ENCODE measurements at places on chromosomes 2 and 18.

DNA sequence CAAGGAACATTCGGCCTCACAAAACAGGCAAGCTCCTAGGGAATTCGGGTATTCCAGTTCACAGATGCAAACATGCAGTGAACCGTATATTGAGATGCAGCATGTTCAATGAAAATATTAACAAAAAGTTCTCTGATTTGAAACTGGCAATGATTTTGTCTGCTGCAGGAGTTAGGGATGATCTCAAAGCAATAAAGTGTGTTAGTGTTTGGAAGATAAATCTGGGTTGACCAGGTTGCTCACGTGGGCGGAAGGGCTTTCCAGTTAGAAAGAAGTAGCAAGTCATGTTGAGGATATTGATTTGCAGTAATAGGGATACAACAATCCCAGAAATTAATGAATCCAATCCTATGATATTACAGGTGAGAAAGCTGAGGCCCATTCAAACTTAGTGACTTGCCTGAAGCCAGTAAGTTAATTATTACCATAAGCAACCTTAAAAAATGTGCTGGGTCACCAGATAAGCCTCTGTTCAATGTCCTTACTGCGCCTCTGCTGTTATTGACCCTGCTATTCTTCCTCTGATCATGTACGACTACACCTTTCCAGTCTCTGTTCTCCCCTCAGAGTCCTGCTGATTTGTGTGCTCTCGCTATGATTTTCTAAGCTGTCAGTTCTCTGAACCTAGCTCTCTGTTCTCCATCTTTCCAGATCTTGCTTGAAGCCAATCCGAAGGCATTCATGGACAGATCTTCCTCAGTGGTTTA lies 370.8 kb downstream of the DSEL start:
- DNase-seq, result no peak

DNA sequence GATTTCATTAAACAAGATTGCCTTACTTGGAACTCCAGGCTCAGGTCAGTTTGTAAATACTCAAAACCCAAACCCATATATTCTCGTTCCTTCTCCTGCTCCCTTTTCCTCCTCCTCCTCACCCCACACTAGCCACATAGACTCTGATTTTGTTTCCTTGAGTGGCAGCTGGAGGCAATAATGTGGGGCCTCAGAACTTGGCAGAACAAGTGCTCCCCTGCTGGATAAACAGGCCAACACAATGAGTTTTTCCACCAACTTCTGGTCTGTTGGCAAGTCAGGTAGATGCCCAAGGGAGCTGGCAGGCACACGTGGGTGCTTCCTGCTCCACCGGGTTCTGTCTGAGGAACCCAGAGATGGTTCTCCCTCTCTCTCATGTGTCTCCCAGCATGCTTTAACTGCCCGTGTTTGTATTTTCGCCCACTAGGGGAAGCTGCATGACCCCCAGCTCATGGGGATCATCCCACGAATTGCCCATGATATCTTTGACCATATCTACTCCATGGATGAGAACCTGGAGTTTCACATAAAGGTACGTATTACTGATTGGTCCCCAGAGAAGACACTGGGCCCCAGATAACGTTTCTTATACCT lies 61.9 kb downstream of the KIF5C start:
- DNase-seq, result no peak

- DNase-seq, result no peak
These were observed 175.4 kb downstream of the MAIP1 start for GRCh38 chr2:200130762-200131166.

- no peak for DNase-seq
These were observed 1891.5 kb upstream of the PIK3C3 start for GRCh38 chr18:40063488-40063887.

DNA sequence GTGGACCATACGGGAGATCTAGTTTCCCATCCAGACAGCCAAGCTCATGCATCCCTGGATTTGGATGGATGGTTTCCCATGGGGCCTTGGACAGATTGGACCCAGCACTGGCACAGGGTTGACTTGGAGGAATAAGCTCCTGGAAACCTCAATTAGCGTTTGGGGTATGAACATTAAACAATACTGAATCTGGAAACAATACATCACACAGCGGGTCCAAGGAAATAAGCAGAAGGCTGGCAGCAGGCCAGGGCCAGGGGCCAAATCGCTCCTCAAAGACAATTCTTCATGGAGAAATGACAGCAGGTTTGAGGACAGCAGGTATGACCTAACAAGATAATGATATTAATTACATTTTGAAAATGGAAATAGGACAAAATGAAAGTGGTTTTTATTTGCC lies 540.6 kb downstream of the RIT2 start:
- DNase-seq, result no peak

- peak; percentile 7 for DNase-seq
These were observed 107.2 kb upstream of the L3MBTL4 start for GRCh38 chr18:6521803-6522418.

DNA sequence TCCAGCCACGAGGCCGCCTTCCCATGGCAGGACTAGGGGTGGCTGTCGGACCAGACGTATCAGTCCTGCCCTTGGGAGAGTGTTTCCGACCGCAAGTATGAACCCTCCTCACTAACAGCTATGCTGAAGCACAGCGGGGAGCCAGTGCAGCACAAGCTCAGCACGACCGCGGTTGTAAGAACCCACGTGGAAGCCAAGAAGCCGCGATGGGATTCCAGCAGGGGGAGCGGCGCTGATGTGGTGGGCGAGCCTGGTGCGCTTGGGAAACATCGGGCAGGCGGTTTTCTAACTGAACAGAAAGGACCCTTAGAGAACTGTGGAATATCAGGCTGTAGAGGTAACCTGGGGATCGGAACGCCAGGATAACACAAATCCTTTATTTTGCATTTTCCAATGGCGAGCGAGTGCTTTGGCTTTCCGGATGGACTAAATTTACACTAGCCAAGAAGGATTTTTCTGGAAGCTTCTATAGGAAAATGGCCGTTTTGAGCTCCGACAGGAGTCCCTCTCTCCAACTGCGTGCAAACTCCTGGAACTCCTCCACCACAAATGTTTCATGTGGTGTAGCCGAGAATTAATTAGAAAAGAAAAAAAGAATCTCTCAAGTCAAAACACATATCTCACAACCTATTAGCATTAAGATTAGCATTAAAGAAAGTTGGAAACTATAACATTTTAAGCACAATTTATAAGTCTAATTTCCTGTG lies 132.0 kb upstream of the MYCN start:
- DNase-seq, result no peak

- DNase-seq, result no peak
These were observed 71.5 kb downstream of the BABAM2 start for GRCh38 chr2:27962006-27962405.

DNA sequence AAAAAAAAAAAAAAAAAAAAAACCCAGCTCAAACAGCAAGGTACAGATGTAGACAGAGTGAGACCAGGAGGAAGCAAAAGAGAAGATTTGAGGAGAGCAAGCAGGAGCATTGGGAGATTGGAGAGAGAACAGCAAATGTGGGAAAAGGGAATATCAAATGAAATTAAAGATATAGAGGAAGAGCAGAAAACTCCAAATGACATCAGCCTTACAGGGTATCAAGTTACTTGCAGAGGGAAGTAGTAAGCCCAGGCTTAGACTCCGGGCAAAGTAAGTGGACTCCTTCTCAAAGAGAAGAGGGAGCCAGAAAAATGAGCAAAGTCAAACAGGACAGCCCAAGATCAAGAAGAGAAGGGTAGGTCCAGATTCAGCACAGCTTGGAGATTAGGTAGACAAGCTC lies 93.3 kb upstream of the PPP1CB start:
- DNase-seq, result no peak

- no peak for DNase-seq
These were observed 21.5 kb upstream of the CAB39 start for GRCh38 chr2:230691005-230691647.

GRCh38 chr2:48982887-48983435 lies 171.4 kb downstream of the FSHR start:
- DNase-seq, result no peak

- DNase-seq, result peak; percentile 3
These were observed 479 bp downstream of the RNMT start for GRCh38 chr18:13726972-13727331.

- DNase-seq, result no peak
These were observed 9.0 kb upstream of the CWC22 start for GRCh38 chr2:180015951-180016709.

DNA sequence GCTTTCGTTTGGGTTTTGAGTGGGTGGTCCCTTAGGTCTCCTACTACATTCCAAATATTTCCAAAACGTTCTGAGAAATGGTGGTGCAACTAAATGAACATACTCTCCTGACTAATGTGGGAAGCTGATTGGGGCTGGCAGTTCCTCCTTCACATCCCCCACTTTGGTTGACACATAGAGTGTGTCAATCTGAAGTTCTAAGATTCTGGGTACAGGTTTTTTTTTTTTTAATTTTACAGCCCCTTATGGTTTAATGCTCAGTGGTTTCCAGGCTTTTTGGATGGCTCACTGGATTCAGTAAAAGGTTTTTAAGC lies 58.4 kb upstream of the ITGB6 start:
- DNase-seq, result no peak

GRCh38 chr18:13176847-13177246 lies 41.7 kb upstream of the LDLRAD4 start:
- no peak for DNase-seq

GRCh38 chr2:37625796-37626571 lies 45.5 kb downstream of the CDC42EP3 start:
- DNase-seq, result no peak

- no peak for DNase-seq
These were observed 96.2 kb upstream of the B3GNT7 start for GRCh38 chr2:231299267-231299666.

DNA sequence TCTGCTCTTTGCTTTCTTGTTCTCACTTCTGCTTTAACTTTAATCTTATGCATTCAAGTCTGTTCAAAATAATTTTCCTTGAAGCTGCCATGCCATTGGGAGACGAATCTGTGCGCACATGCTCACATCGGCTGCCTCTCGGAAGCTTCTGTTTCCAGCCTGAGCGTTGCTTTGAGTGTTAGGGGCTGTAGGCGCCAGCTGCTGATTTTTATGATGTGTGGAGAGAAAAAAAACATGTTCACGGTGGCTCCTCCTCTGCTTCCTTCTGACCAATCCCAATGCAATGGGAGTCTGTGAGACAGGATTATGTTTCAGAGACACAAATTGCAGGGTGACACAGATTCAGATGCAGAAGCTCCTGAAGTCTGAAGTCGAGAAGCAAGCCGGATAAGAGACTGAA lies at the start of gene MC4R:
TSS of gene MC4R (minus strand) at position 180 of the 400 bp plus-strand sequence. CDS start 426 bp downstream, outside the sequence.
- DNase-seq, result peak; percentile 83

DNA sequence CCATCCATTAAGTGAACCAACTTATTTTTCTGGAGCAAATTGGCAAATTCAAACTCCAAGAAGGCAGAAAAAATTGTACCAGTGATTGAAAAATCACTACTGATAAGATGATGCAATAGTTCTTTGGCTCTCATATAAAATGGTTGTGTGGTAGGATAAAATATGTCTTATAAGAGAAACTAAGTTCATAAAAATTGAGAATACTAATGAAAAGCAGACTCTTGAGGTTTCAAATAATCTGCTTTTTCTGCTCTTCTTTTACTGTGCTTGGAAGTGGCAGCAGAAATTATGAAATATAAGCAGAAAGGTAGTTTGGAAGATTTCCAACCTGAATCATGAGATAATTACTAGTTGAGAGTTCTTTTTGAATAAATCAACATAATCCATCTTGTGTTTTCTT lies 61.9 kb downstream of the PPP1R1C start:
- no peak for DNase-seq

- DNase-seq, result no peak
These were observed 32.9 kb downstream of the HS1BP3 start for GRCh38 chr2:20617892-20618467.

GRCh38 chr18:63479826-63480225 lies 3.1 kb downstream of the SERPINB5 start:
- no peak for DNase-seq

DNA sequence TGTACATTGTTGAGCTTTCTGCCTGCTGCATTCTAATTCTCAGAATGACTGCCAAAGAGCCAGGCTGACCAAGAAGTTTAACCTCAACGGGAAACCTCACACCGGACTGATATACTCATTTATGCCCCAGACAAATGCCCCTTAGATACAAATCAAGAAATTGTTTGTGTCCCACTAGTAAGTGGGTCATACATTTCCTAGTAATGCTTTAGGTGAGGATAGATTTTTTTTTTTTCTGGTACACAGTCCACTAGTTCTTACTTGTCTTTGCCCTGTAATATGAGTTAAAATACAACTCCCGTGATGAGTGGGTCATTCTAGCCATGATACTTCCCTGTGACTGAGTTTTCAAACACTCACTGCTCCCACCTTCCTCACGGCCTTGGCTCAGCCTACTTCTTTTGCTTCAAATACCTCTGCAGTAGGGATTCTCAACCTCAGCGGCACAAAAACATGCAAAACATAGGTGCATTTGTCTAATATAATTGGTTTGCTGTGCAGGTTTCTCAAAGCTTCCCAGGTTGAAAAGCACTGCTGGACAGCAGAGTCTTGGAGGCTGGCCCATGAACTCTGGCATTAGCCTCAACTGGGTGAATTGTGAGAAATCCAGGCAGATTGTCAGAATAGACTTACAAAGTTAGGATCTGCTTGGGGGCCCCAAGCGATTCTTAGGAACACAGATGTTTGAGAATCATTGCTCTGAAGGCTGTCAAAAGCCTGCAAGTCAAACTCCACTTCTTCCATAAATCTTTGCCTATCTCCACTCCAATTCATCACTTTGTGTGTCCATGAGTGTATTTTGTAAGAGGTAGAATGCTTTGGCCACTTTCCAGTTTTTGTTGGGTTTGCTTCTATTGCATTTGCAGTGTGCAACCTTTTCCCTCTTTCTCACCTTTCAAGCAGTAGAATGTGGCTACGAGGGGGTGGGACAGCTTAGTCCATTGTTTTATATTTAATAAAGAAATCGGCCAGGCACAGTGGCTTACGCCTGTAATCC lies 35.5 kb downstream of the TGIF1 start:
- DNase-seq, result no peak

DNA sequence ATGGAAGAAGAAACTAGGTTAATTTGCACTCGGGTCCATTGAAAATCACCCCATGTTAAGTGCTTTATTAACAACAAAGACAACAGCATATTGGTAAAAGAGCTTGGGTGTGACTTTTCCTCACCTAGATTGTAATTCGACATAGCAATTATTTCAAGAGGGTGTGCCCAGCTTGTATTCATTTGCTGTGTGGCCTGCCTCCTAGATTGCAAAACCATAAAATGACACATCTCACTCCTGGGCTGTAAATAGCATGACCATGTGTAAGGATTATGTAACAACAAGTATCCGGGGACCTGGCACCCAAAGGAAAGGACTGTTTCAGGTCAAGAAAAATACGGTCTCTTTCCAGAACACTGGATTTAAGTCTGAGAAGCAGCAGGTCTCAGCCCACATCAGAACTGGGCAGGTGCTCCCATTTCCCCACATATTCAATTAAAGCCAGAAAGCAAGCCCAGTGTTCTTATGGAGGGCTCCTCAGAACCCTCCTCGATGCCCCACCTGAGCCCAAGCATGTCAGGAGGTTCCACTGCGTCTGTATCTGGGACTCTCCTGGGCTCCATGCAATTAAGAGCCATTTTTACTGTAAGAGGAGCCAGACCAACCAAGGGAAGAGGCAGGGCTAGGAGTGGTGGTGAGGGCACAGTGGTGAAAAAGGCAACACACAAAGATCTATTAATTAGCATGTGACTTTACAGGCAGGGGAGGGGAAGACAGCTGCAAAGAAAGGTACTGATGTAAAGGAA lies 39.2 kb downstream of the MREG start:
- DNase-seq, result no peak

GRCh38 chr2:230643576-230644291 lies 68.9 kb upstream of the CAB39 start:
- no peak for DNase-seq
